ENCODE measurements at places on chromosomes 2 and 18. TPM values are rescaled to one million over a fixed set of nuclear protein-coding genes. Genes with fewer than 3 reads are reported as not detected.

SERPINB10 gene
- total RNA-seq, result not detected

M1AP gene
- total RNA-seq, result 2.5 TPM

TUBA3E gene
- total RNA-seq, result not detected

FEV gene
- total RNA-seq, result 15.6 TPM

TMEM37 gene
- total RNA-seq, result 17.4 TPM

- peaks cover 53% of the 10 kb centered on the region for H3K27me3 ChIP-seq
- peaks cover 1% of the 10 kb centered on the region for H3K36me3 ChIP-seq
- no peak overlapping the region for H3K27ac ChIP-seq
- H3K4me1 ChIP-seq, result peaks cover 8% of the 10 kb centered on the region
- no peak for DNase-seq
- H3K4me3 ChIP-seq, result no peak overlapping the region
Measured at GRCh38 chr2:110113961-110114591, 1.5 kb downstream of the MALL start.

DNA sequence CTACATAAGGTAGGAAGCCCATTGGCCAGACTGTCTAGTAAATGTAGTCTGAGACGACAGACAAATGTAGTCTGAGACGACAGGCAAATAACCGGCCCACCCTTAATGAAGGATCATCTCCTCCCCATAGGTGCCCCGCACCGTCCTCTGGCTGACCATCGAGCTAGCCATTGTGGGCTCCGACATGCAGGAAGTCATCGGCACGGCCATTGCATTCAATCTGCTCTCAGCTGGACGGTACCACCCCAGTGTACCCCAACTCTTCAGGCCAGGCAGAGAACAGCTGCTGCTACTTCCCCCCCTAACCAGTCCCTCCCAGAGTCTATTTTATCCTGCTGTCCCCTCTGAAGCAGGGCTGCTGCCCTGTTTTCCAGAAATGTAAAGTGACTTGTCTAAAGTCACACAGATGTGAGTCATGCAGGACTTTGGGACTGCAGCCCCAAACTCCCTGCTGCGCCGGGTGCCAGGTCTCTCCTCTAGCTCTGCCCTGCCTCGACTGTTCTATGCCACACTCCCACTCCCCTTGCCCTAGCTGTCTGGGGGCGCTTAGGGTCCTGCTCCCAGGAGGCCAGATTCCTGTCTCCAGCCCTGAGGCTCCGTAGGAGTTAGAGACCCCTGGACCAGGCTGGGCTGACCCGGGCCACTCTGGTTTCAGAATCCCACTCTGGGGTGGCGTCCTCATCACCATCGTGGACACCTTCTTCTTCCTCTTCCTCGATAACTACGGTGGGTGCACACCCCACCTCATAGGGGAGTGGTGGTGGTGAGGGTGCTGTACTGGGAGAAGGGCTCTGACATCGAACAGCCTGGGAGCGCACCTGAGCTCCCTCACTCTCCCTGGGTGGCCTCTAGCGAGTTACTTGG is 4.7 kb downstream of the SLC11A1 start:
- no peak for DNase-seq
- H3K4me3 ChIP-seq, result peak overlapping the region; percentile 75
- H3K4me1 ChIP-seq, result peaks cover 2% of the 10 kb centered on the region

DNA sequence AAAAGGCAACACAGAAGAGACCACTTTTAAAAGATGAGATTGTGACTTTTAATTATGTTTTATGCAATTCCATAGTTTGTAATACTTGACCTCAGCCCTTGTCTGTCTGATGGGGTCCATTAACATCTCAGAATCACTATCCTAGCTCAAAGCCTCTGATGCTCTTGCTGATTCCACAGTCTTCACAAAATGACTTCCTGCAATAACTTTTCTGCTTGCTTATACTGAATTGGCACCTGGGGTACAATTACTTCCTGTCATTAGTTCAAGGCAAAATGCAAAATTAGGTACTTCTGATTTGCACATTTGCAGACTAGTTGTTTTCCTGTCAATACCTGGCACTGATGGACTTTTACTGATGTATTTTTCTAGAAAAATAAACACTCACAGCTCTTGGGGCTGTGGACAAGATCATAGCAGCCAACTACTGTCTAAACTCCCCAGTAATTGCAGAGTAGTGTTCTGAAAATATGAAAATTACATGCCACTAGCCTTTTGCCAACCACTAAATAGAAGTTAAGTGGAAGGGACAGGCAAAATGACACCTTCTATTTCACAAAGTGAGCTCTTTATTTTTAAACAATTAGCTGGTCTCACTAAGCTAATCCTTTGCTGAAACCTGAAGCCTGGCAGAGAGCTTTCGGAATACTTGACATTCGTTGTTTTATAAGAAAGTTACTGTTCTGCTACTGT is 129.1 kb downstream of the PIEZO2 start:
- H3K27ac ChIP-seq, result no peak overlapping the region
- DNase-seq, result no peak
- H3K4me3 ChIP-seq, result no peak overlapping the region
- no peaks in the 10 kb centered on the region for H3K36me3 ChIP-seq
- H3K27me3 ChIP-seq, result peaks cover 41% of the 10 kb centered on the region

DNA sequence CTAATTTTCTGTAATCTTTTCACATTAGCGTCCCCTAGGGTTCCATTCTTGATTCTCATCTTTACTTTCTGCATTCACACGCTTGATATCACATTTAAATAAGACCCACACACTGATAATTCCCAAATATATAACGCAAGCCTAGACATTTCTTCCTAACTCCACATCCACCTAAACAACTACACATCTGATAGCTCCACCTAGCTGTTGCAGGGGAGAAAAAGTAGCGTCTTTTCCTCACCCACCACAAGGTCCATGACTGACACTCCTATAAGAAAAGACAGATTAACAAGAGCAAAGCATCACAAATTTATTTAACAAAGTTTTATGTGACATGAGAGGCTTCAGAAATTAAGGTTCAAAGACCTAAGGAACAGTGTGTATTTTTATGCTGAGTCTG is 862.2 kb upstream of the DDX18 start:
- no peak overlapping the region for H3K4me3 ChIP-seq
- no peak for DNase-seq
- peak overlapping the region; percentile 26 for H3K27ac ChIP-seq
- H3K27me3 ChIP-seq, result no peaks in the 10 kb centered on the region

DNA sequence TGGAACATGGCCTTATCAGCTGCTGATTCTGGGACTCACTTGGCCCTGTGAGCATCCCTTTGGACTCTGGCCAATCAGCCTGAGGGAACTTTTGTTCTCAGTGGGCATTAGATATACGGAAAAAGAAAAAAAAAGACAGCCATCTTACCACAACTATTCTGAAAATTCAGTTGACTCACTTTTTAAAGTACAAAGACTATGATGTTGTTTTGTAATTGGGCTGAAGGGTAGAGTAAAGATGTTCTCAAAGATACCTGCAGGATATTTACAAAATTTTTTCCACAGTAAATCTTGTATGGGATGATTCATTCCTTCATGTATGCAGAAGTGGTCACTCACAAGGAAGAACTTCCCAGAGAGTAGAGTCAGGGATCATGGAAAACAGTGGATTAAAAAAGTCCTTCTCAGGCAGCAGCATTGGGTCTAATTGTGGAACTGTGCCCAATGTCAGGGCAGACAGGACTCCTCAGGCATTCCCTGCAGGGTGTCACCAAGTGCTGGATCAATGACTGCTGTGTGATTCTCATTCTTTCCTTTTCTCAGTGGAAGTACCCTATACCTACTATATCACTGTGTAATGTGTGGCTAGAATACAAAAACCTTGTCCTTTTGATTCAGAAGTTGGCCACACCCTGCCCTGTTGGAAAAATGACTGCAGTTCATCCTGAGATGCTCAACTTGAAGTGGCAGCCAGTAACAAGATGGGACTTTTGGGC is 35.4 kb downstream of the SULT1C4 start:
- no peak for DNase-seq
- H3K27me3 ChIP-seq, result no peaks in the 10 kb centered on the region
- H3K36me3 ChIP-seq, result no peaks in the 10 kb centered on the region
- H3K4me1 ChIP-seq, result no peaks in the 10 kb centered on the region
- no peak overlapping the region for H3K4me3 ChIP-seq

GRCh38 chr2:159010963-159011362 is 42.5 kb downstream of the TANC1 start:
- peaks cover 8% of the 10 kb centered on the region for H3K4me1 ChIP-seq
- peaks cover 45% of the 10 kb centered on the region for H3K36me3 ChIP-seq
- no peak overlapping the region for H3K27ac ChIP-seq
- no peak for DNase-seq
- no peaks in the 10 kb centered on the region for H3K27me3 ChIP-seq
- H3K4me3 ChIP-seq, result no peak overlapping the region

GRCh38 chr2:60794271-60794863 is 38.3 kb downstream of the PAPOLG start:
- no peak overlapping the region for H3K4me3 ChIP-seq
- no peak for DNase-seq
- H3K4me1 ChIP-seq, result peaks cover 4% of the 10 kb centered on the region
- H3K27ac ChIP-seq, result no peak overlapping the region

DNA sequence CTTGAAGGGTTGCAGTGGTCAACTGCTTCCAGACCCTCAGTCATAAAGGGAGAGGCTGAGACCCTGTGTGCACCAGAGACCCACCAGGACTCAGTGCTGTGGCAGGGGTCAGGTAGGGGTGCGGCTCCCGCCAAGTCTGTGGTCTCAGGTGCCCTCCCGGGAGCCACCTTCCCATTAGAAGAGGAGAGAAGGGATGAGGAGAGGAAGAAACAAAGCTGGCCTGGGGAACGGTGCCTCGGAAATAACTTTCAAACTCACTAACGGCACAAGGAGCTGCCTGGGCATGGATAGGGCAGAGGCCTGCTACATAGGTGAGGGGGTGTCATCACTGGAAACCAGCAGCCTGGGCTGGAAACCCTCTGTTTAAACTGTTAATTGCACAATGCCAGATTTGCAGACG is 84.9 kb downstream of the TPO start:
- H3K4me1 ChIP-seq, result no peaks in the 10 kb centered on the region
- H3K27me3 ChIP-seq, result peaks cover 8% of the 10 kb centered on the region
- DNase-seq, result no peak
- H3K27ac ChIP-seq, result no peak overlapping the region

GRCh38 chr18:9174302-9174701 is 37.7 kb downstream of the ANKRD12 start:
- peaks cover 16% of the 10 kb centered on the region for H3K36me3 ChIP-seq
- no peak overlapping the region for H3K27ac ChIP-seq
- H3K4me1 ChIP-seq, result no peaks in the 10 kb centered on the region
- no peak for DNase-seq
- no peak overlapping the region for H3K4me3 ChIP-seq
- H3K27me3 ChIP-seq, result no peaks in the 10 kb centered on the region

GRCh38 chr2:169716238-169716886 is 17.3 kb upstream of the KLHL23 start:
- no peak for DNase-seq
- peaks cover 15% of the 10 kb centered on the region for H3K4me1 ChIP-seq
- peaks cover 6% of the 10 kb centered on the region for H3K36me3 ChIP-seq

GRCh38 chr2:223731503-223731902 is 105.9 kb downstream of the AP1S3 start:
- no peaks in the 10 kb centered on the region for H3K27me3 ChIP-seq
- no peak for DNase-seq
- H3K4me3 ChIP-seq, result no peak overlapping the region
- H3K36me3 ChIP-seq, result no peaks in the 10 kb centered on the region
- H3K4me1 ChIP-seq, result no peaks in the 10 kb centered on the region

DNA sequence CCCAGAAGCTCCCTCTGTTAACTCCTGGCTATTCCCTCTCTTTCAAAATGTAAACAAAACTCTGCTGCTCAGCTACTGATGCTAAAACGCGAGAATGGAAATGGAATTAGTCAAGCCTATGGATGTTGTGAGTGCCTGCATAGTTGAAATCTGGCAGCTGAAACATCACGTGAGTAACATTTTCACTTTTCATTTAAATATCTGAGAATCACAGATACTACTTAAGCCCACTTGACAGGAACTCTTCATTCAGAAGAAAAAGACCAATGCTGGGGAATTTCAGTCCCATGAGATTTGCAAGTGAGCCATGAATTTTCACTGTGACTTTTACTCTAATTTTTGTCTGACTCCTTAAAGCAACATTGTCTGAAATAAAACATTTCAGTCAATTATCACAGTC is 215.3 kb upstream of the SESTD1 start:
- H3K27ac ChIP-seq, result no peak overlapping the region
- no peaks in the 10 kb centered on the region for H3K4me1 ChIP-seq
- no peak overlapping the region for H3K4me3 ChIP-seq
- no peaks in the 10 kb centered on the region for H3K27me3 ChIP-seq
- no peak for DNase-seq
- no peaks in the 10 kb centered on the region for H3K36me3 ChIP-seq

GRCh38 chr2:183665425-183665824 is 541.2 kb downstream of the NUP35 start:
- H3K27me3 ChIP-seq, result no peaks in the 10 kb centered on the region
- DNase-seq, result no peak
- H3K27ac ChIP-seq, result no peak overlapping the region
- no peaks in the 10 kb centered on the region for H3K36me3 ChIP-seq
- H3K4me3 ChIP-seq, result no peak overlapping the region

DNA sequence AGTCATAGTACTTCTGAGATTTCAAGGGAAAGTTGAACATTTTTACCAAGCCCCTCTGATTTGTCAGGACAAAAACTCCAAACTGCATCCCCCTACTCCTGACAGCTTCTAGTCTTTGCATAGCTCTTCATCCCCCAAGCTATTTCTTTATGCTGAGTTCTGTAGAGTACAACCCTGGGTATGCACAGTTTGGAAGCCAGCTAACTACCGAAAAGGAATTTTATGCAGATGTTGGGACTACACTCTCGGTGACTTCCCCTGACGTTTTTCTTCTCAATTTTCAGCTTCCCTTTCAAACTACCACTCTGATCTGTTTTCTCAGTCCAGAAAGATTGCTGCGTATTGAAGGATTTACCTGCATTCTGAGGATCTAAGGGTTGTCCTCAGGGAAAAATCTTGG is 1060.2 kb upstream of the ACVR2A start:
- peaks cover 3% of the 10 kb centered on the region for H3K4me1 ChIP-seq
- H3K4me3 ChIP-seq, result no peak overlapping the region
- no peak overlapping the region for H3K27ac ChIP-seq
- no peaks in the 10 kb centered on the region for H3K27me3 ChIP-seq

GRCh38 chr2:174124181-174124580 is 124.2 kb downstream of the OLA1 start:
- H3K4me1 ChIP-seq, result peaks cover 13% of the 10 kb centered on the region
- H3K36me3 ChIP-seq, result peaks cover 1% of the 10 kb centered on the region
- DNase-seq, result no peak
- no peaks in the 10 kb centered on the region for H3K27me3 ChIP-seq
- H3K4me3 ChIP-seq, result no peak overlapping the region

- no peaks in the 10 kb centered on the region for H3K36me3 ChIP-seq
- H3K27me3 ChIP-seq, result no peaks in the 10 kb centered on the region
- no peak overlapping the region for H3K4me3 ChIP-seq
- peaks cover 49% of the 10 kb centered on the region for H3K4me1 ChIP-seq
Measured at GRCh38 chr18:54946149-54946581, 13.1 kb downstream of the CCDC68 start.

DNA sequence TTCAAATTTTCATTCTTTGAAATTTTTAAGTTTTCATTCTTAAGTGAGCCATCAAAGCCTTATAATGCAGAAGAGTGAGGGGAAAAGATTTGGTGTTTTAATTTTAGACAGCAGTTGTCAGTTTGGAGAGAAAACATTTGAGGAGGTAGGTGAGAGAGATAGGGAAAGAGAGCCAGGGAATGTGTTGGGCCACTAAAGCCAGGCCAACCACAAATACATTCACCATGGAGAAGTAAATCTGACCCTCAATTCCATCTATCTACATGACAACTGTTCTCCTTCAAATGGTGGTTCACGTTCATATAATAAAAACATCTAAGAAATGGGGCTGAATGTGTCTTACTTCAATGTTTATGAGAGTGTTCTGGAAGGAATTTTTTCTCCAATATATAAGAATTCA is 553.0 kb upstream of the SYT4 start:
- H3K36me3 ChIP-seq, result no peaks in the 10 kb centered on the region
- DNase-seq, result no peak
- peaks cover 1% of the 10 kb centered on the region for H3K4me1 ChIP-seq
